Hematopoietic multipotent progenitor cell treated with erythropoietin and hydrocortisone succinate and interleukin-3 and kit ligand, for 15 days (in vitro differentiated cells): ENCODE measurements at places on chromosomes 12 and 14.

- no peak for DNase-seq
Observed at GRCh38 chr14:105100910-105101309, 35.7 kb upstream of the GPR132 start.

DNA sequence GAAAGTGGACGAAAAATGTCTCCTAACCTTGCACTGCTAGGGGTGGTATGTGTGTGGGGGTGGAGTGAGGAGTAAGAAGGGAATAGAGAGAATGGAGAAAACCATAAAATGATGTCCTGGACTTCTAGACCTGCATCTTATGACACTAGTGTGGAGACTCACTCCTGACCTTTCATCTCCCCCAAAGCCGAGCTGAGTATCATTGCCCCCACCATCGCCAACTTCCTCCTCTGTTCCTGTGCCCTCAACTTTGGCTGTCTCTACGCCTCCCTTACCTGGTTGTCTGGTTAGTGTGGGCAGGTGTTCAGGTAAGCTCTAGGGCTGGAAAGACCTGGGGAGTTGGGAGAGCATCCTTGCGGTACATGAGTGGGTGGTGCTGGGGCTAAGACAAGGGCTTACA is 4.5 kb upstream of the KLHL33 start:
- DNase-seq = no peak

DNA sequence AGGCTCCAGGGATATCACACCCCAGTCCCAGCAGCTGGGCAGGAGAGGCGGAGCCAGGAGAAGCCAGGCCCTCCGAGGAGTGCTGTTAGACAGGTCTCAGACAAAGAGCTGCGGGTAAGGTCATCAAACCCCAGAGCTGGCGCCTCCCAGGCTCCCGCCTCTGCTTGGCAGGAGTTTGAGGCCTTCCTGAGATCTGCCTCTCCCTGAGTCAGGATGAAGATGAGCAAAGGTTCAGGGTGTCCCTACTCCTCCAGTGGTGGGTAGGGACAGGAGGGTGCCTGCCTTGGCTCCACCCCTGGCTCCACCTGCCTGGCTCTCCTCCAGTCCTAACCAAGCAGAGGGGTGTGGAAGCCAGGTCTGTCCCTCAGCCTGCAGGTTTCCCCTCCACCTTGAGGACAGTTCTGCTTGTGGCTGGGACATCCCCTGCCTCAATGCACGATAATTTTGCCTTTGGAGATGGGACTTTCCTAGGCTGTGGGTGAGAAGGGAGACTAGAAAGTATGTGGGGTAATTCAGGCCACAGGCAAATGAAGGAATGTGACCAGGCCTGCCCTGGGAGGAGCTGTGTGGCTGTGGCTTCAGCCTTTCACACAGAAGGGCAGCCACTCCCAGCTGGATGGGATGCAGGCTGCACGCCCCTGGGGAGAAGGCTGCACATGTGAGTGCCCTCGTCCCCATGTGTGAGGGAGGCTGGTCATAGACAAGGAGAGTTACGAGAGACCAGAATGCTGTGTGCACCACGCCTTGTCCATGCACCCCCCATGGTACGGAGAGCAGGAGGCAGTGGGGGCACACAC is 2.2 kb downstream of the PLEKHG6 start:
- no peak for DNase-seq

- DNase-seq = peak; percentile 8
Observed at GRCh38 chr12:76346798-76347420, 1.3 kb downstream of the BBS10 start.

- peak; percentile 61 for DNase-seq
Observed at GRCh38 chr14:24411443-24412389, 12.9 kb downstream of the NYNRIN start.

- no peak for DNase-seq
Observed at GRCh38 chr12:42652048-42652447, 62.5 kb upstream of the PRICKLE1 start.

DNA sequence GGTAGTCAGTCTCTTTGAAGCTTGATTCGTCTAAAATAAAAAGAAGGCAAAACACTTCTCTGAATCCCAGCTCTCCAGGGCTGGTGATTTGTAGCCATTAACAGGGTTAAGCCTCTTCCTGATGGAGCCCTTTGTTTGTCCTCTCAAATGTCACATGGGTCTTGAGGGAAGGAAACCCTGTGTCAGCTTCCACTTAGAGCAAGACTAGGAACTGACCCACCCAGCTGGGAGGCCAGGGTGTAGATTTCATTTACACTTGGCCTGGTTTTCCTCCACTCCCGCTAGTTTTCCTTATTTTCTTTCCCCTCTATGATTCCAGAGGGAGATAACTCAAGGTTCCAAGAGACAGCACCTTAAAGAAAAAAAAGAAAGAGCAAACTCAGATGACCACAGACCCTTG is 230.5 kb upstream of the EGLN3 start:
- DNase-seq = no peak

DNA sequence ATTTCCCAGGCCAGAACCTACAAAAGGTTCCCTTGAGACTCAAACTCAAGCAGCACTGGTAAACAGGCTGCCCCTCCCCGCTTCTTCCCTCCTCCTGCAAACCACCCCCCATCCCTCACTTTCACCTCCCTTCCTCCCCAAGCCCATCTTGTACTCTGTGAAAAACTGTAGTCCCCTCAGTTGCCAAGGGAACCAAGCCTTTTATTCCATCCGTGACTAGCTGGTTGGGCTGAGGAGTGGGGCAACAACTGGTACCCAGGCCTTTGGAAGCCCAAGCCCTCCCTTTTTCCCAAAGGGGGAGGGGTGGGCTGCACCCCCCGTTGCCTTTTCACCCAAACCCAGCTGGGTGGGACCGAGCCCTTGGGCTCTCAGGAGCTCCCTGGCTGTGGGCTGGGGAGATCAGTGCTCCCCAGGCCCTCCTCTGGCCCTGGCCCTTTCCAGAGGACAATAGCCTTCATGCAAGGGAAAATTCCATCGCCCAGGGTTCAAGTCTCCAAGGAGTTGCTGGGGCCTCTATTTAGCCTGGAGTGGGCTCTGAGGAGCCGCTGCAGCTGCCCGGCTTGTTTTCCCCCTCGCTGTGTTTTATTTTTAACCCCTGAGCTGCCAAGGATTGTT is 61.9 kb downstream of the ZFP36L1 start:
- DNase-seq = no peak

GRCh38 chr12:22312336-22312735 is 22.2 kb downstream of the ST8SIA1 start:
- DNase-seq = no peak

DNA sequence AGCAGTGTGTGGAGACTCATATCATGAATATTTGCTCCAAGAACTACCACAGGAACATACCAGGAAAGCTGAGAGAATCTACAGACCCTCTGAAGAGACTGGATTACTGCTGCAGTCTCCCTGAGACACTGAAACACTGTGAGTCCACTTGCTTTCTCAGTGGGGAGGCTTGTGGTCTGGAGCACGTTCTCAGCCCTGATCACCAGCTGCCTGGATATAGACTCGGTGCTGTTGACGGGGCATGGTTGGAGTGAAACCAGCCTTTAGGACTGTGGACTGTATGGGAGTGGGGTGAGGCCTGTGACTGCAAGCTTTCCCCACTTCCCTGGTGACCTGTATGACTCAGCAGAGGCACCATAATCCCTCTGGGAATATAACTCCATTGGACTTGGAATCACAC is 525.8 kb upstream of the FBXO33 start:
- DNase-seq = no peak

- no peak for DNase-seq
Observed at GRCh38 chr12:2161473-2161872, 108.7 kb downstream of the CACNA1C start.

DNA sequence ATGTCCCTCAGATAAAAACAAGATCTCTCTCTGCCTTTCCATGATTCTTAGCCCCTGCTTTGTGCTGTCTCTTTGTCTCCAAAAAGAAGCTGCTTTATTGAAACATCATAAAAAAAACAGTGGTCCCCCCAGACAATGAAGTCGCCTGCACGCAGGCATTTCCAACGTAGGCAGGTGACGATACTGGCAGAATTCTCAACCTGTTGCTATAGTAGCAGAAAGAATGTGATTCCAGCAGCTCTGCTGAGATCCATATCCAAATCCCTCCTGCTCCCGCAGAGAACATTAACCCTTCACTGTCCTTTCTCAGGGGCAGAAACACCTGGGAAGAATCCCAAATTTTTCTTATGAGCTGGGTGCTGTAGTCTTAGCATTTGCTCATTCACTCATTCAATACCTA is 84.8 kb downstream of the STON2 start:
- DNase-seq = no peak

DNA sequence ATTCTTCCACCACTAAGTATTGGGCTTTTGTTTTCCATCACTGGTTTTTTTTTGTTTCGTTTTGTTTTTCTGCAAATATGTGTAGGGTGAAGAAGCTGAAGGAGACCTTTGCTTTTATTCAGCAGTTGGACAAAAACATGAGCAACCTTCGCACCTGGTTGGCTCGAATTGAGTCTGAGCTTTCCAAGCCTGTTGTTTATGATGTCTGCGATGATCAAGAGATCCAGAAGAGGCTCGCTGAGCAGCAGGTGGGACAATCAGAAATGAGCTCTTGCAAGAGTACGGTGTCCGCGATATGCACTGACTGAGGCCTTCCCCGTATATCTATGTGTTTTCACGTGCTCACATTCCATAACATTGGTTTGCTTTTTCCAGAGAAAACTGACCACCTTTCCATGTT is 91.5 kb downstream of the ESR2 start:
- DNase-seq = no peak

GRCh38 chr14:32564596-32564995 is 235.5 kb downstream of the AKAP6 start:
- no peak for DNase-seq

- no peak for DNase-seq
Observed at GRCh38 chr14:100474196-100474595, 113.0 kb downstream of the BEGAIN start.

DNA sequence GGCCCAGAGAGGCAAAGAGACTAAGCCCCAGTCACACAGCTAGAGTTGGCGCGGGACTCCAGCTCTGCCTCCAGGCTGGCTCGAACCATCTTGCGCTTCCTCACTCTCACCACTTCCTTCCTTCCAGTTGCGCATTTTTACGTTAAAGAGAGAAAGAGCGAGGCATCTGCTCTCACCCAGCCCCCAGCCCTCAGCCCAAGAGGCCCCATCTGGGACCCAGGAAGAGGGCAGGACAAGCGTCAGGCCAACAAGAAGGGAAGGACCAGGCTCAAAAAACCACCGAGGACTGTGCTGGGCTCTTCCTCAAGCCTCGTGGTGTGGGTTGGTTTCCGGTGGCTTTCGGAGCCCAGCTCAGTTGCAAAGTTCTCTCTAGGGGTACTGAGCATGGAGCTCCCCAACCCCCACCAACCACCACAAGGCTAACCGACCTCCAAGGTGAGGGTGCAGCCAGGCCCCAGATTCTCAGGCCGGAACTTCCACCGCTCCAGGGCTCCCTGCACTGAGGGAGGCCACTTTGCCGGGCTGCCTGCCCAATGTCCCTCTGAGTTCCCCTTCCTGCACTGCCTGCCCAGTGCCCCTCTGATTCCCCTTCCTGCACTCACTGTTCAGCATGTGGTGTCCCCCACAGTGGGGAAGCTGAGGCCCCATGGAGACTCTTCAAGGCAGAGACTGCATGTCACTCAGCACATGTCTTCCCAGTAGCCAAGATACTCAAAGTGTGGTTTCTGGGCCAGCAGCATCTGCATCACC is 35.9 kb downstream of the TESC start:
- DNase-seq = no peak

DNA sequence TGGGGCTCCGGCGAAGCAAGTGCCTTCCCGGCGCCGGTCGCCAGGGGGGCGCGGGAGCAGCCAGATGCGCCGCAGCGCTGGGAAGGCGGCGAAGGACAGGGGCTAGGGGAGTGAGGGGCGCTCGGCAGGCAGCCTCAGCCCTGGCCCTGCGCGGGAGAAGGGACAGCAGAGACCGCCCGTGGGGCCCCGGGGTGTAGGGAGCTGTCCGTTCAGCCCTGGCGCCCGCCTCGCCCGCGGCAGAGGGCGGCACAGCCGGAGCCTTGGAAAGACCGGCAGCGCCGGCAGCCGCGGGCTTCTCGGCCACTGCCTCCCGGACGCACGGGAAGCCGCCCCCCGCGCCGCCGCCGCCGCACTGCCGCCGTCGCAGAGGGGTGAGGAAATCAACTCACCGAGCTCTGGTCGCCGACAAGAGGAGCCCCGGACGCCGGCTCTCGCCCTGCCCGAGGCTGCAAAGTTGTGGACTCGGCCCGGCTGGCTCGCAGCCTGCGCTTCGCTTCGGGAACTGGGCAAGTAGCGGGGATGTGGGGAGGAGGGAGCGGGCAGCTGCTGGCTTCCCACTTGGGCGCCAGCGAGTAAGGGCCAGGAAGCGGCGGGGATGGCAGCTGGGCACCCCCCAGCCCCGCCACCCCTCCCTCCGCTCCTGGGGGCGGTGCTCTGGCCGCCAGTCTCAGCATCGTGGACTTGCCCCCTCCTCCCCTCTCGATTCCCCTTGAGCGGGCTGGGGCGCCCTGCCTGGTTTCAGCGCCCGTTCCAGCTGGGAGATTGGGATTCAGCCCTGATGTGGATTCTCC is at the start of gene ZDHHC22:
Gene ZDHHC22 (minus strand): TSS at position 578 of the 791 bp plus-strand sequence. CDS start 2,053 bp downstream, outside the sequence.
- DNase-seq = no peak

GRCh38 chr12:110669193-110669502 is 19.8 kb downstream of the HVCN1 start:
- no peak for DNase-seq

DNA sequence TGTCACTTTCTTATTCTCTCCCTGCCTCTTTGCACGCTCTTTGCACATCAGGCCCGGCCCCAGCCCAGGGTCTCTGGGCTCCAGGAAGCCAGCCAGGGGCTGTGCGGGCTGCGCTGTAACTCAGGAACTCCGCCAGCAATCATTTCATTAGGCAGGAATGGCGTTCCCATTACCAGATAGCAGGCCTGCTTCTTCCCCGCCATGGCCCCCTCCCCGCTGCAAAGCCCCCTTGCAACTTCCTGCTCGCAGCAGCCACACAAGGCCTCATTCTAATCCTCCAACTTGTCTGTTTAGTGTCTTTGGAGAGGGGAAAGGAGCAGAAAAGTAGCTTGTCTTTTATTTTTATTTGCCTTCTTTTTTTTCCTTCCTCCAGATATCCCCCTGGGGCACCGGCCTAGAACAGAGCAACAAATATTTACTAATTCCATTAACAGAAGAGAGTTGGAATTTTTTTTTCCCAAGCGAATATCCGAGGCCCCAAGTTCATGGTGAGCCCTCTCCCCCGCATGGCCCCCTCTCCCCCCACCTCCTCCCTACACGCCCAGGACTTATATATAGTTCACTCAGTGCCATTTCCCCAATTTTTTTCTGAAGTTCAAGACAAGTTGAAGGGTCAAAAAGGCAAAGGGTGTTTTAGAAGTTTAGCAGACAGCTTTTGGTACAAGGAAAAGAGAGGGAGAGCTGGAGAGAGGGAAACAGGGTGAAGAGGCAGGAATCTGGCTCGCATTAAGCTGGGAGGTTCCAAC is 329.4 kb upstream of the TBX3 start:
- DNase-seq = no peak

DNA sequence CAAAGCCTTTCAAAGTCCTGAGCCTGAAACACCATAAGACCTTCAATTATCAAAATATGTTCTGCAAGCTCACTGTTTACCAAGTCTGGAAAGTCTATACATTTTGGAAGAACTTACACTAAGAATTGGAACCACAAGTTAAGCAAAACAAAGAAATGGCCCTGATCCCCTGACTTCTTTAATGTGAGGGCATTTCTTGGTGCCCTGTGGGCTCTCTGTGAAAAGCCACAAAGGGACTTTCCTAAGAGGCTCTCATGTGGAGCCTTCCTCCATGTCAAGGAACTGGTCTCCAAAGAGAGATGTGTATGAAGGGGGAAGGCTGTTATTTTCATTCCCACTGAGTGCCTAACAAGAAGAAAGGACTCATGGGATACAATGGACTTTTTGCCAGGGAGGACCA is 13.5 kb upstream of the MYH6 start:
- no peak for DNase-seq
